ENCODE measurements at places on chromosomes 1 and 21. TPM values are rescaled to one million over a fixed set of nuclear protein-coding genes. Genes with fewer than 3 reads are reported as not detected.

- peaks cover 9% of the 10 kb centered on the region for H3K4me1 ChIP-seq
- no peak for DNase-seq
- no peaks in the 10 kb centered on the region for H3K27me3 ChIP-seq
- no peak overlapping the region for H3K27ac ChIP-seq
- H3K4me3 ChIP-seq: peak overlapping the region; percentile 86
- peaks cover 3% of the 10 kb centered on the region for H3K36me3 ChIP-seq
Measured at GRCh38 chr1:113072141-113072756, 749 bp upstream of the LRIG2 start.

DNA sequence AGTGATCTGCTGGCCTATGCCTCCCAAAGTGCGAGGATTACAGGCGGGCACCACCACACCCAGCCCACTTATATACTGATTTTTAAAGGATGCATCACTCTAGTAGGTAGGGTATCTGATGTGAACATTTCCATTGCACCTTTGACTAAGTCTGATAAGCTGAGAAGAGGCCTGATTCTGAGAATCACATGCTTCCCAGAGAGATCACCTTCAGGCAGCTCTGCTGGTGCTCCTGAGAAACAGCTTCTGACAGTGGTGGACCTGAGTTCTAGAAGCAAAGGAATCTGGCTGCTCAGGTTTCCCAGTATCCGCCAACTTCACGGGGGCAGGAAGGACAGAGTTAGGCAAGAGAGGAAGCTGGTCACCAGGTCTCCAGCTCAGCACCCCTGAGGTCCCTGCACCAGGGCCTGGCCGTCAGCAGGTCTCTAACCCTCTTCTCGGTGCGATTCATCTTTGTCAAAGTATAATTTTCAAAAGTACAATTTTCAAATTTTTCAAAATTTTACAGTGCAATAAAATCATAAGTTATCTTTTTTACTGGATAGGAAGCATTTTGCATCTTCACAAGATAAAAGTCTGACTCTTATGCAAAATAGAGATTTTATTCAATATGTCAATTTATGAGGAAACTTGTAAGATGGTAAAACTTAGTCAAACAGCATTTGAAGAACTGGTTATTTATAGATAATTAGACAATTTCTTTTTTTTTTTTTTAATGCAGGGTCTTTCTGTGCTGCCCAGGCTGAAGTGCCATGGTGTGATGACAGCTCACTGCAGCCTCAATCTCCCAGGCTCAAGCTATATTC lies 25.8 kb upstream of the MPZL1 start:
- no peaks in the 10 kb centered on the region for H3K36me3 ChIP-seq
- no peaks in the 10 kb centered on the region for H3K4me1 ChIP-seq
- no peak for DNase-seq
- no peak overlapping the region for H3K27ac ChIP-seq
- no peak overlapping the region for H3K4me3 ChIP-seq
- no peaks in the 10 kb centered on the region for H3K27me3 ChIP-seq

DNA sequence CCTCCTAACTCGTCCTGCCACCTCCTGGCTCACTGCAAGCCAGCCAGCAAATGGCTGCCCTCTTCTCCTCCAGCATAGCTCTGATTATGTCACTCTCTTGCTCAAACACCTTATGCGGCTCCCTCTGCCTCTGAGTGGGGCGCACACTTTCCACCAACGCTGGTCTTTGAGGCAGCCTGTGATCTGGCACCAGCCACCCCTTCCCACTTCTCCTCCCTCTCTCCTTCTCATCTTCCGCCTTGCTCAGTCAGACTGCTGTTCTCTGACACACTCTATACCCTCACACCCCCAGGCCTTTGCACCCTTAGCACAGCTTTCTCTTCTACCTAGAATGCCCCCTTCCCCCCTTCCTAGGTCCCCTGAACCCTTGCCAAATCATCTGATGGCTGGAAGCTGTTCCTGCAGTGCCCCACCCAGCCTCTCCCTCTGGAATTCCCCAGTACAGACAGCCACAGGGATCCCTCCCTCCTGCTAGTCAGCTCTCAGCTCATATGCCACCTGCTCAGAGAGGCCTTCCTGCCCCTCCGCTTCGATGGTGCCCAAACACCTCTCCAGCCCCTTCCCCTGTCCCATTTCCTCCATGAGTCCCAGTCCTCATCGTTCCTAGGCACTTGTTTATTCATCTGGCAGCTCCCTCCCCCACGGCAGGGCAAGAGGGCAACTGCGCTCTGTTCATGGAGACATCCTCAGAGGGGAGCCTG lies 21.7 kb upstream of the PEF1 start:
- H3K36me3 ChIP-seq: no peaks in the 10 kb centered on the region
- H3K4me3 ChIP-seq: no peak overlapping the region
- H3K27ac ChIP-seq: peak overlapping the region; percentile 64
- H3K27me3 ChIP-seq: no peaks in the 10 kb centered on the region
- H3K4me1 ChIP-seq: peaks cover 43% of the 10 kb centered on the region

- H3K27me3 ChIP-seq: no peaks in the 10 kb centered on the region
- H3K36me3 ChIP-seq: no peaks in the 10 kb centered on the region
- H3K27ac ChIP-seq: no peak overlapping the region
- H3K4me1 ChIP-seq: no peaks in the 10 kb centered on the region
- no peak overlapping the region for H3K4me3 ChIP-seq
Measured at GRCh38 chr1:204975568-204976235, 67.3 kb upstream of the CNTN2 start.

The CFAP74 gene
- not detected for total RNA-seq

The RRP1B gene
- total RNA-seq: 30.7 TPM

The TSPEAR gene
- total RNA-seq: not detected

The MEX3A gene
- 15.8 TPM for total RNA-seq

Data from Panc1 (cell line).